ENCODE measurements at places on chromosomes 7 and 10.
A peak's percentile ranks its signal among the peaks of the same experiment; 100 is the strongest.

GRCh38 chr7:27872356-27873275 is 132.7 kb downstream of the TAX1BP1 start:
- DNase-seq: no peak

GRCh38 chr10:44958196-44958897 is 1.3 kb upstream of the RASSF4 start:
- DNase-seq: no peak

DNA sequence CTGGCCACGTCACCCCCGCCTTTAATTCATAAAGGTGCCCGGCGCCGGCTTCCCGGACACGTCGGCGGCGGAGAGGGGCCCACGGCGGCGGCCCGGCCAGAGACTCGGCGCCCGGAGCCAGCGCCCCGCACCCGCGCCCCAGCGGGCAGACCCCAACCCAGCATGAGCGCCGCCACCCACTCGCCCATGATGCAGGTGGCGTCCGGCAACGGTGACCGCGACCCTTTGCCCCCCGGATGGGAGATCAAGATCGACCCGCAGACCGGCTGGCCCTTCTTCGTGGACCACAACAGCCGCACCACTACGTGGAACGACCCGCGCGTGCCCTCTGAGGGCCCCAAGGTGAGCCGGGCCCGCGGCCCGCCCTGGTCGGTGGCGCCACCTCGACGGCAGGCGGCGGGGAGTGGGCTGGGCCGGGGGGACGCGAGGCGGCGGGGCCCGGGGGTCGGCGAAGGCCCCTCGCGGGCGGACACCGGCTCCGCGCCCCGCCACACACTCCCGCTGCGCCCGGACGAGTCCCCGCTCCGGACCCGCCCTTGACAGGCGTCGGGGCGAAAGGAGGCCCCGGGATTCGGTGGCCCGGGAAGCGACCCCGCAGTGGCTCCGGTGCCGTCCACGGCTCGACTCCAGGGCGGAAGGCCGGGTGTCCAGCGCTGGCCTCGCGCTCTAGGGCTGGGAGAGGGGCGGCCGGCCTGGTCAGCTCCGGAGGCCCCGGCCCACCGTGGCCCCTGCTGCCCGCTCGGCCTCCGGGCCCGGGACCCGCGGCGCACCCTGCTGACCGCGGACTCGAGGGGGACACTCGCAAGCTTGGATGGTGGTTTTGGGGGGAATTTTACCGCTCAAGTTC is 557 bp downstream of the BAG3 start:
- DNase-seq: no peak

GRCh38 chr7:128427289-128427891 is 17.6 kb upstream of the IMPDH1 start:
- no peak for DNase-seq

DNA sequence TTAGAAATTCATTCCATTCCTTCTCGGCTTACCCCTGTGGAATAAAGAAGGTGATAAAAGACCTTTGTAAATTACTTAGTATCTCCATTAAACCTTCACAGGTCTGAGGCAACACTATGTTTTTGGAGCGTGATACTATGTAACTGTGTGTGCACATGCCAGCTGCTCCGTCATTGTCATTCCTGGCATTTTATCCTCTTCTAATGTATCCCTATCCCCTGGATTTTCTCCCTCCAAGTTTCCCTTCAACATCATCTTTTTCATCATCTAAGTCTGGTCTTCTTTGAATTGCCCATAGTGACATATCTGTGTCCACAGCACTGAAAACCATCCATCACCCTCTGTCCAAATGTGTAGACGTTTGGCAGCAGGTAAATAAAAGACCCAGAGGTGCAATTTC is 125.7 kb downstream of the TEX36 start:
- no peak for DNase-seq

DNA sequence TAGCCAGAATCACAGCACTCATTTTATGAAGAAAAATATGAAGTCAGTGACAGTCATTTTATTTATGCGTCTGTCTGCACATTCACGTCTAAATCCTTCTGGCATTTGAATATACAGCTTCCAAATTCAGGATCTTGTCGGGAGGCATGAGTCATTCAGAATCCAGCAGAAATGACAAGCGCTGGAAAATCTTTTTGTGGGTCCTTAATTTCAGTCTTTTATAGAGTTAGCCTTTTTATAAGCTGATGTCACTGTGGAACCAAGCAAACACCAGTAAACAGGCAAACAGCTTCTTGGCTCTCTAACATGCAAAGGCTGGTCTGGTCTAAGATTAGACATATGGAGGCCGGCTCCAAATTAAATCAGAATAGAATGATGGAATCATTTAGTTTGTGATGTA is 388.2 kb upstream of the TEX47 start:
- no peak for DNase-seq

- DNase-seq: no peak
Observed at GRCh38 chr7:25486656-25487055, 258.4 kb upstream of the NPVF start.

- DNase-seq: no peak
Observed at GRCh38 chr10:125985557-125986240, 89.3 kb downstream of the FANK1 start.

DNA sequence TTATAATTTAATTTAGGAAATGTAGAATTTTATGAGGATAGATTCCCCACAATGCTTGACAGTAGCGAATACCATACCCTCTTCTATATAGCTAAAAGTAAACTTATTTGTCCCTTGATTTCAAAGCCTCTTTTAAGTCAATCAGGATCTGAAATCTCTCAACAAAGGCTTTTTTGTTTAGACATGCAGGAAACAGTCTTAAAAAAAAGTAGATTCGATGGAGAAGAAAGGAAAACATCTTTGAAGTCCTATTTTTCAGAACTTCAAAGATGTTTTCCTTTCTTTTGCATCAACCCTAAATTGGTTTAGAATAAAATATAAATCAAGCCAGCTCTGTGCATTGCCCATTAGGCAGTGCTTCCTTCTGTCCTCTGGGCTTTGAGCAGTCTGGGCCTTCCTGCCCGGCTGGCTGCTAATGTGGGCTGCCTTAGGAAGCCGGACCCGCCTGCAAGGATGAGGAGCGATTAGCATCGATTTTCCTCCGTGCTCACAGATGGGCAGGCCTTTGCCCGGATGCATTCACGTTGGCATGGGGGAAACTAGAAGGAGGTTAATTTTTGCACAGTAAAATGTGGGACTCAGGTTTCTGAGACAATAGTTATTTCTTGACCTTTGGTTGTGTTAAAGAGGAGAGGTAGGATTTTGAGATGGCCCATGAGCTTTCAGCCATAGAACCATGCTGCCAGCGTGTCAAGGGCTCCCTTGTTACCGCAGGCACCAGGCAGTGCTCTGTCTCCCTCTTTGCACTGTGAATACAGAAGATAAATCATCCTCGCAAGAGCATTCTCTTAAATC is 15.5 kb downstream of the MSRB2 start:
- no peak for DNase-seq

DNA sequence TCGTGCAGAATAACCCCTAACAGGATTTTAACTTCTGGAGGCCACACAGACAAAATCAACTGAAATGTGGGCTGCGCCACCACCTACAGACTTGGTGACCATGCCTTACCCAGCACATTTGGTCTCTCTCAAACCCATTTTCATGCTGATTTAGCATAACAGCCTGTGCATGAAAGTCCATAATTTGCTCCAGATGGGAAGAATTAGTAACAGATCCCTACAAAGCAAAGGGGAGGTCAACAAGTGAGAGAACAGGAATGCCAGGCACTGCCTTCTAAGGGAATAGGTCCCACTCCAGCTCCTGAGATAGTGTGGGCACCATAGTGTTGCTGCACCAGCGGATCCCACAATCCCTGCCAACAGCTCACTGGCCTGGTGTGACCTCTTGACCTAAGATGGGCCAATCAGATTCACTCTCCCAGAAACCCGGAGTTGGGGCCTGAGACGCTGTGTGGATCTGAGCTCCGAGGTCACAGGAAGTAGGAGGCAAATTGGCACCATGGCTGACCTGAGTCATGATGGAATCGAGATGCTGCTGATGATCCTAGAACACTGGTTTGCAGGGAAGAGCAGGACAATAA is 32.4 kb downstream of the SLIT1 start:
- DNase-seq: no peak

DNA sequence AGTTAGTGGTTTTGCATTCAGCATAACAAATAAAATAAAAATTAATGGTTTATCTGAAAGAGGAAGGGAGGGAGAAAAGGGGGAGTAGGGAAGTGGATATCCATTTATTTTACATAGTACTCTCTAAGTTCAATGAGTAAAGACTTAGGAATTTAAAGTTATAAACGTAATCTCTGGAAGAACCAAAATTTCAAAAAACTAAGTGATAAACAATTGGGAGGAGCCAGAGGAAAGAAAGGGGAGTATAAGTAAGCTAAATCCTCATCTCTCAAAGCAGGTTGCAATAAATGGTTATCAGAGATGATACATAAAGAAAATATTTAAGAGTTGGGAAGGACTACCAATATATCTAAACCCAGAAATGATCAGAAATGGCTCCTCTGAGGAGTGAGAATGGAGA is 46.4 kb downstream of the ANK3 start:
- no peak for DNase-seq

DNA sequence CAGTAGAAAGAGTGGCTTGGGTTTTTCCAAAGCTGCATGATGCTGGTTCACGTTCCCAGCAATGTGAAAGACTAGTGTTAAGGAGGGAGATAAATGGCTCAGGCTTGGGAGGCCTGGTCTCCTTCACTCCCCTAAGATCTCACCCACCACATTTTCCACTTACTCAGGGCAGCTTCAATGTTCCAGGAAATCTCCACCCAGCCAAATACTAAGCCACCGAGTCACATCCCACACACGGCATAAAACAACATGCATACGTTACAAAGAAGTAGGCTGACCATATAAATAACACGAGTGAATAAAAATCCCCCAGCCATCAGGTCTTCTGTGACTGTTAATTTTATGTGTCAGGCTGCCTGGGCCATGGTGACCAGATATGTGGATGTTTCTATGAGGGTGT is 303.5 kb downstream of the SFMBT2 start:
- no peak for DNase-seq

GRCh38 chr10:120262857-120263547 is 194.0 kb upstream of the PLPP4 start:
- no peak for DNase-seq

- DNase-seq: no peak
Observed at GRCh38 chr10:122639801-122640200, 59.8 kb downstream of the C10orf120 start.

DNA sequence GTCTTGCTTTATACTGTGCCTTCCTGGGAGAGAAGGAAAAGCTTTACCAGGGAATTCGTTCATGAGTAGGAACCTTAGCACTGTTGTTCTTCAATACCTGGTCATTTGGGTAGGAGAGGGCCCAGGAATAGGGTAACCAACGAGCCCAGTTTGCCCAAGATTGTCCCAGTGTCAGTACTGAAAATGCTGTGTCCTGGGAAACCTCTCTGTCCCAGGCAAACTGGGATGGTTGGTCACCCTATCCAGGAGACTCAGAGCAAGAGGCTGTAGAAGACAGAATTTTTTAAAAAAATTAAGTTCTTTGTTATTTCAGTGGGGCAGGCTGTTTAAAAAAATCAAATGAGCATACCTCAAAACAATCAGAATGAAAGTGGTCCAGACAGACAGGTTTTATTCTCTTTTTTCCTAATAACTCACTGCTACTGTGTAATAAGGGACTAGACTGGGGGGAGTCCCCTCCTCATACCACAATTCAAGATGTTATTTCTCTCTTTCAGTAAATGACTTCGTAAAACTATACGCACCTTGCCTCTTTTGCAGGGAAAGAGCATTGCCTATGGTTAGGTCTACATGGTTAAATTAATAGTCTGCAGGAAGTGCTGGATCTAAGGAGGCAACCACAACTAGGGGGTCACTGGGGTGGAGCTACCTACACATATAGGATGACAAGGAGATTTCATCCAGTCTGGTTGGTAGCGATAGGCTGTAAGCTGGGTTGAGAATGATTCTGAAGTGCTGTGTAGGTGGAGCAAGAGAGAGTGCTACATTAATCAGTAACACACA is 41.1 kb upstream of the FAM133B start:
- no peak for DNase-seq

- no peak for DNase-seq
Observed at GRCh38 chr7:137135654-137136350, 207.7 kb downstream of the PTN start.

- DNase-seq: no peak
Observed at GRCh38 chr7:104366390-104366789, 38.0 kb downstream of the LHFPL3 start.

GRCh38 chr7:12127455-12127854 is 83.6 kb upstream of the TMEM106B start:
- DNase-seq: no peak

DNA sequence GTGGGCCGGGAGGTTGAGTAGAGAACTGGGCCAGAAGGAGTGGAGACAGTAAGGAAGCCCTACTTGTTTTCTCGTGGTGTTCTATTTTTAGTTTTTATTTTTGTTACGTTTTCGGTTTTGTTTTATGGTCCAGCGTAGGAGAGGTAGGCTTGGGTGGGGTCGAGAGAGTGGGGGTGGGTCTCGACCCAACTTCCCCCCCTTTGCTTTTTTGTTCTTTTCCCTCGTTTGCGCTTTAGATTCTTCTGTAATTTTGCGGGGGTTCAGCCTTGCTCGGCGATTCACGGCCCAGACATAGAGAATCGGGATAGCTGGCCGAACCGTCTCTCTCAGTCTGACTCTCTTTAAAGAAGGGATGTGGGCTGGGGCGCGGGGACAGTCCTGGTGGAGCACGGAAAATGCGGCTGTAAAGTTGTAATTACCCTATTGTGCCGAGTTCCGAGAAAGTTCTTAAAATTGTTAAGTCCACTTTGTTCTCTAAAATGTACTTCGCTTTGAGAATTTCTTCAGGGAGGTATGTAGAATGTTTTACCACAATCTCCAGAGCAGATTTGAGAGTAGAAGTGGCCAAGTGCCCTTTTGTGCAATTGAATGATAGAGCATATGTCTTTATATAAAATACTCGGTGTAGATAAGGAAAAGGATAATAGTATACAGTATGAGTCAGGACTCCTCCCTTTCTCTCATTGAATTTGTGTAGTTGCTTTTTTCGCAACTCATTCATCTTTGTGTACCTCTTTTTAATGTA is 816 bp downstream of the DMTF1 start:
- no peak for DNase-seq

GRCh38 chr7:113134025-113134424 is 15.7 kb upstream of the SMIM30 start:
- no peak for DNase-seq

DNA sequence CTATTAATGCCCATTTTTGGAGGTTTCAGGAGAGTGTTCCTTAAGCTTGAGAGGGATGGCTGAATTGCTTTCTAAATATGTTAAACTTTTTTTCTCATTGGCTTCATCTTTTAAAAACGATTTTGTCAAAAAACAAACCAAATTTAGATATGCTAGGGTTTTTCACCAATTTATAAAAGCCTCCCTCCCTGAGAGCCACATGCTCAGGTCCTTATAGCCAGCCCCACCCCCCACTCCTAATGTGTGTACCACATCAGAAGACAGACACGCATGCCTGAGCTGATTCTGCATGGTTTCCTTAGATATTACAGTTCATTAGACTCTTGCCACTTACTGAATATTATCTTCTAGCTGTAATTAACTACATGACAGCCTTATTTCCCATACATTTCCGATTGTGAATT is 2.0 kb downstream of the CUL1 start:
- peak; percentile 20 for DNase-seq
